Epithelial cell of prostate (primary cell): ENCODE measurements at places on chromosomes 7 and 10.
A peak's percentile ranks its signal among the peaks of the same experiment; 100 is the strongest.

DNA sequence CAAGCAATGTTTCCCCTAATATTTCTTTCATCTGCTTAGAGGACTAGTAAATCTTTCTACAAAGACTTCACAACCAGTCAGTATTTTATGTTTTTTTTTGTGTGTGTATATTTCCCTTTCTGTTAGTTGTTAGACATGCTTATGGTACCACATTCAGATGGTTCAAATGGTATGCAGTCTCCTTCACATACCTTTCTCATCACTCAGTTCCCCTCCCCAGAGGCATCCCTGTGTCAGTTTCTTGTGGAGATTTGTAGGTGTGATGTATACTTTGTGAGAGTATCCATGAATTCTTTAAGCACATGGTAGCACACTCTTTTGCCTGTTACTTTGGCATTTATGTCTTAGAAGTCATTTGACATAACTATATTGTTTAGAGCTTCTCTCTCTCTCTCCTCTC is 4.4 kb downstream of the ZNF485 start:
- DNase-seq = no peak

DNA sequence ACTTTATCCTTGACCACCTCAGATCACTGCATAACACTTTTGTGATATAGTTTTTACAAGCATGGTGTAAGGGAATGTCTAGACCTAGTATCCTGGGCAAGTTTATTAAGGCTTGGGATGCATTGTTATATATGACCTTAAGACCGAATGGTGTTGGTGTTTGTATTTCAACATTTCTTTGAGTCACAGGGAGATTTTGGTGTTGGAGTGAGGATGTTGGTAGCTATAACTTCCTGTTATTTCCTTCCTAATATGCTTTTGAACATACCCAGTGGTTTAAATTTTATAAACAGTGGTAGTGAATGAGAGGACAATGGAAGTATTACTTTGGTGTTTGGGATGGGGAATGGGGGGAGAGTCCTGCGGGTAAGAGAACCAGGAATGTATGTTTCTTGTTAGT is 2.6 kb downstream of the EXOC4 start:
- no peak for DNase-seq

- DNase-seq = no peak
Measured at GRCh38 chr10:132560241-132560731, 22.7 kb downstream of the INPP5A start.

DNA sequence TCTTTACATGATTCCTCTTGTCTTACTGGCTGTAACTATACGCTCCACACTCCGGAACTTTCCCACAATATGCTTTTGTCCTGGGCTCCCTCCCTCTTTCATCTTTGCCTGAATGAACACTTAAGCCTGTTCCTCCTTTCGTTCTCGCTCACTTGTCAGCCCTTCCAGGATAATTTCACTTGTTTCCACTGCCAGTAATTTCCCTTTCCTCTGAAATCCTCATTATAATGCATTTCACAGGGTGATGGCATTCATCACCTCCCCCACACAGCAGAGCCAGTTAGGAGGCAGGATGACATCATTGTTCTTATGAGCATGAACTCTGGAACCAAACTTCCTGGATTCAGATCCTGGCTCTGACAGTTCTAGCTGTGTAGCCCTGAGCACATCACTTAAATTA is 372.6 kb downstream of the GPR158 start:
- DNase-seq = no peak

- no peak for DNase-seq
Measured at GRCh38 chr10:100287756-100288155, 1.3 kb upstream of the BLOC1S2 start.

DNA sequence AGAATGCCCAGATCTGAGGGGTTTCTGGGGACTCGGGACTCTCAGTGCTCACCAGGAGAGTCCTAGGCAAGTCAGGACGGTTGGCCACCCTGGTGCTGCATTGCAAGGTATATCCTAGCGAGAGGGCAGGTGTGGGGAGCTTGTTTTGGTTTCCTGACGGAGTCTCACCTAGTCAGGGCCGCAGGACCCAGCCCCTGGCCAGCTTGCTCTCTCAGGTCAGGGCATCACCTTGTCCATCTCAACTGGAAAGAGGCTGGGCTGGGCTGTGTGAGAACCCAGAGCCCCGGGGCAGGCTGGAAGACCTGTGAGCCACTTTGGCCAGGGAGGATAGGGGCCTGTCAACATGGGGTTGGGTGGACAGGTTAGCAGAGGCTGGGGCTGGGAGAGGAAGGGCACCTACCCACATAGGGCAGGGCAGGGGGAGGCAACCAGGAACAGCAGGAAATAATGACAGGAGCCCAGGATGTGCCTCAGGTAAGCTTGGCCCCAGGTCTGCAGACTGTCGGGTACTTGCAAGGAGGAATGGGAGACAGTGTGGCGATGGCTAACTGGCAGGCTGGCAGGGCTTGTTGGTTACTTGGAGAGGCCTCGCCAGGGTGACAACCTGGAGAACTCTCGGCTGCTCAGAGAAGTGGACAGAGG is 31.5 kb downstream of the DNAJB12 start:
- no peak for DNase-seq

GRCh38 chr10:60905580-60905979 is 38.4 kb downstream of the RHOBTB1 start:
- DNase-seq = no peak

DNA sequence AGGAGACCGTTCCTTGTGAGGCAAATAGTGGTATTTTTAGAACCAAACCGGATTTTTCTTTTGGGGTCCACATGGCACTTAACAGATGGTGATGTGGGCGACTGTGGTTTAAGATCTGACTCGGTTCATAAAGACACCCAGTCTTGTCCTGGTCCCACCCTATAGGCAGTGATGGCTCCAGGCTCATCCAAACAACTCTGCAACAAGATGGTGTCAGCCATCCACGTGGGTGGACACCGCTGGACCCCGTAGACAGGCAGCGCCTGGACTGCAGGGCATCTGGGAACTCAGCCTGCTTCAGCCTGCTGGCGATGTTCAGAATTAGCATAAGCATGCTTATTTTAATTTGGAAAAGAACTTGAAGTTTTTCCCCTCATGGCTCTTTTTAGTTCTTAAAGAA is 258.4 kb upstream of the FZD1 start:
- no peak for DNase-seq

GRCh38 chr10:15091418-15091817 is 2.8 kb upstream of the ACBD7 start:
- DNase-seq = no peak

- DNase-seq = no peak
Measured at GRCh38 chr7:88344956-88345832, 38.5 kb upstream of the STEAP4 start.

- DNase-seq = no peak
Measured at GRCh38 chr10:119817991-119818888, 54.4 kb downstream of the MCMBP start.

DNA sequence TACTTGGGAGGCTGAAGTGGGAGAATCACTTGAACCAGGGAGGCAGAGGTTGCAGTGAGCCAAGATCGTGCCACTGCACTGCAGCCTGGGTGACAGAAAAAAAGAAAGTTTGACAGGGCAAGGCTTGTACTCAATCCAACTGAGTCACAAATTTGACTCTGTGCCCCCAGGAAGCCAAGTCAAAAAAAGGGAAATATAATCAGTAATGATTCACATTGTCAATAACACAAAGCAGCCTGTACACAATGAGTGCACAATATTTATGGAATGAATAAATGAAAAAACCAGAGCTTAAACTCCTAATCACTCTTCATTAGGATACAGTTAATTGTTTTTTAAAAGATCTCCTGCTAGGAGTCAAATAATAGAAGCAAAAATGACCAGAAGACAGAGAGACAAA is 6.4 kb downstream of the NAPEPLD start:
- DNase-seq = no peak

GRCh38 chr7:81676105-81676811 is 93.6 kb downstream of the HGF start:
- DNase-seq = no peak

DNA sequence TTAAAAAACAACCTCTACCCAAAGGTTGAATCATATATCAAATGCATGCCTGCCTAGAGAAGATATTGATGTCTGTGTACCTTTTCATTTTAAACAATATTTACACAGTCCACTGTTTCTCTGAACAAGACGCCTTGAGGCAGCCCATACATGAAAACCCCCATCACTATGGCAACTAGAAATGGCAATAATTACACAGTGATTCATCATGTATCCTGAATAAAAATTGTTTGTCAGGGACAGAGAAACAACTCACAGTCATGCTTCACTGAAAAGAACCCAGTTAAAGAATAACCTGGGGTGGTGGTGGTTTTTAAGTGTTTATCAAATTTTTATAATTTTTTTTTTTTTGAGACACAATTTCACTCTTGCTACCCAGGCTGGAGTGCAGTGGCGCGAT is 19.7 kb downstream of the DNAJC12 start:
- DNase-seq = peak; percentile 60

DNA sequence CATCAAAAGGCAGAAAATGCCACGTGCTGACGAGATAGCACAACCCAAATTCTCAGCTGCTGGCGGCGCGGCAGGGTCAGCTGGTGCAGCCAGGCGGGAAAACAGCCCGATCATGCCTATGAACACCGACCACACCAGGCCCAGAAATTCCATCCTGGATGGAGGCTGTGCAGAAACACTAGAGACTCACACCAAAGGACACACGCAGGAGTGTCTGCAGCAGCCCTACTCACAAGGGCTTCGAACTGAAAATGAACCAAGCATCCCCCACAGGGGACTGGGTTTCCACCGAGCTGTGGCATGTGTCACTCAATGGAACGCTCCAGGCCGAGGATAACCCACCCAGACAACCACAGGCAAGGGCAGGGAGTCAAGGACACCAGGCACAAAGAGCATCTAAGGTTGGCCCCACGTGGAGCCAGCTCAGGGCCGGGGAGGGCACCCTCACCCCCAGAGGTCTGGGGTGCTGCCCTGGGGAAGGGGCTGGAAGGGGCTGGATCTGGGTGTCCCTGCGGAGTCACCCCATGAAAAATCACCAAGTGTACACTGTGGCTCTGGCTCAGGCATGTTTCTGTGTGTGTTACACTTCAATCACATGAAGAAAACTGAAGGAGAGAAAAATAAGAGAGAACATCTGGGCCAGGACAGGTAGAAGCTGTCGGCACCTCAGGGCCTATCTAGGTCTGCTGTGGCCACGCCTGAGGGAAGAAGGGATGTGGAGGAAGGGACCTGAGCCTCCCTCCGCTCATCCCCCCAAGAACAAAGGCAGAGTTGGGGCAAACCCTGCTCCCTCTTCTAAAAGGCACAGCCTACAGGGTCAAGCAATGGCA is 33.0 kb downstream of the RASGEF1A start:
- DNase-seq = no peak

GRCh38 chr7:106045139-106045538 is 67.0 kb downstream of the SYPL1 start:
- no peak for DNase-seq

GRCh38 chr10:47425813-47426419 is 41.8 kb upstream of the ZNF488 start:
- no peak for DNase-seq
